ENCODE measurements at places on chromosomes 1 and 21.

GRCh38 chr1:19179597-19180264, 30.3 kb downstream of the UBR4 start:
- DNase-seq = no peak

- no peak for DNase-seq
Measured at GRCh38 chr21:44477712-44478111, 22.4 kb downstream of the LRRC3 start.

DNA sequence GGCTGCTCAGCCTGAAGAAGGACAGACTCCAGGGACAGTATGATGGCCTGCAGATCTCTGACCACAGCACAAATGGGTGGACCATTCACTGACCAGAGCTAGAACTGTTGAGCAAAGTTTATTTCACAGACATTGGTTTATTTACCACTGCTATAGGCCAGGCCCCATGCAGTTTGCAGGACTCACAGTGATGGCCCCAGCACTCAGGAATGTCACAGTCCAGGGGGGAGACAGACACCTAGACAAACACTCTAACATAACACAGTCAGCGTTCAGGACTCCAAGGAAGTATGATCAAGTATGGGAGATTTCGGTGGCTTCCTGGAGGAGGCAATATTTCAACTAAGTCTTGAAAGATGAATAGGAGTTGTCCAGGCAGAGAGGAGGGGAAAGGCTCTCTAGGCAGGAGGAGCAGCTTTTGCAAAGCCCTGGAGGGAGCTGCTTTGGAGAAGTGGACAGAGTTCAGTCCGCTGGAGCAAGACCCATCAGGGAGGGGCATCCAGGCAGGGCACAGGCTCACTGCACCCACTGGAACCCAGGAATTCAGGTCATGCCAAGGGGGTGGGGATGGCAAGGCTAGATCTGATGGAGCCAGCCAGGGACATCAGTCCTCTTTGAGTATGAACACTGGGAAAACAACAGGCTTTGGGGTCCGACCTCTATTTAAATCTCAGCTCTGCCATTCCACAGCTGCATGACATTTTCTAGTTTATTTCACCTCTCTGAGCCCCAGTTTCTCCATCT, 454.3 kb downstream of the MATN1 start:
- no peak for DNase-seq

GRCh38 chr1:162218546-162218945, 149.1 kb downstream of the NOS1AP start:
- no peak for DNase-seq

DNA sequence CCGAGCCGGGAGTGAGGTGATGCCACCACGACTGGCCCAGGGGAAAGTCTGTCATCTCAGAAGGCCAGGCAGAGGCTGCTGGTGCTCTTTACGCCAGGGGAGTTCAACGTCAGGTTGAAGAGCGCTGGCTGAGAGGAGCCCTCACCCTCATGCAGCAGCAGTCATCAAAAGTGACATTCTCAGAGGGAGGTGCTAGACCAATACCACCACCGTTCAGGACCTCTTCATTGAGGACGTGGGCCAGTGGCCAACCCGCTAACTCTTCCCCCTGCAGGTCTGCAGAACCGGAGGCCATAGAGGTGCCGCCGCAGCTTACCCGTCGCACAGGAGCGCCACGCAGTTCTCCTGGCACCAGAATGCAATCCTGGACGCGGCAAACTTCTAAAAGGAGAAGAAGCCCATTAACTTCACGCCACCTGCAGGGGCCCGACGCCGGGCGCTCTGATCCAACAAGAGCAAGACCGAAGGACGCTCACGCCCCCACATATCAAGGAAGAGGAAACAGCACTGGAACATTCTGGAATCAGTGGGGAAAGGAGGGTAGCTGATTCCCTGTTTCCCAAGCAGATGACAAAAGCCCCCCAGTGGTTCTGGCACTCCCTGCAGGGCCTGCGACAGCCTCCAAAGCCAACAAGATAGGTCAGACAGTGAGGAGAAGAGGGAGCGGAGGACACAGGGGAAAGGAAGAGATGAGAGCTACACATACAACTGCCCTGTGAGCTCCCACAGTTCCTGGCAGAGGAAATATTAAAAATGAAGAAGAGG, 24.9 kb downstream of the WDR4 start:
- no peak for DNase-seq

DNA sequence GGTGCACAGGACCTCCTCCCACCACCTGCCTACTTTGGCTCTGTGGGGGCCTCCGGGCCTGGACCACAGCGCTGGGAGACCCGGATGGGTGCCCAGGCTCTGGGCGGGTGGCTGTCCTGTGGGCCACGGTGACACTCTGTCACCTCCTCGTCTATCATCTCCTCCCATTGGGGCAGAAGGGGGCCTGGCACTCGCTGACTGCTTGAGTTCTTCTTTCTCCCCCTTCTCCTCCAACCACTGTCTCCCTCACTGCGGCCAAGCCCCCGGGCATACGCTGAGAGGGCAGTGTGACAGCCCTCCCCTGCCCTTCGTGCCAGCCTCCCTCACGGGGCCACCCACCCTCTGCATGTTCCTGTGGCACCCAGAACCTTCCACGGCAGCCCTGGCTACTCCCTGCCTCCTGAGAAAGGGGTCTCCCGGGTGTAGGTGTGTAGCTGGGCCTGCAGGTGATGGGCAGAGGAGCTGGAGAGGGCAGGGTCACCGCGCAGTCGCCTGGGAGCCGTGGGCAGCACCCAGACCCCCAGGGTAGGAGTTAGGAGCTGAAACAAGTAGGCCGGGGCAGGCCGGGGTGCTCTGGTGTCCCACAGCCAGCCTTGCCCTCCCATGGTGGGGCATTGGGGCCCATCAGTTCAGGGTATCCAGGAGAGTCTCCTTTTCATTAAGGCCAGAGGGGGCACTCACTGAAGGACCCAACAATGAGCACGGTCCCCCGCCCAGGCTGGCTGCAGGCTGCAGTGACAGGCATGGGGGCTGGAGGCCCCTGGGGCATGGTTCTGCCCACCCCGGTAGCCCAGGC, 9.2 kb upstream of the ARF1 start:
- DNase-seq = no peak

DNA sequence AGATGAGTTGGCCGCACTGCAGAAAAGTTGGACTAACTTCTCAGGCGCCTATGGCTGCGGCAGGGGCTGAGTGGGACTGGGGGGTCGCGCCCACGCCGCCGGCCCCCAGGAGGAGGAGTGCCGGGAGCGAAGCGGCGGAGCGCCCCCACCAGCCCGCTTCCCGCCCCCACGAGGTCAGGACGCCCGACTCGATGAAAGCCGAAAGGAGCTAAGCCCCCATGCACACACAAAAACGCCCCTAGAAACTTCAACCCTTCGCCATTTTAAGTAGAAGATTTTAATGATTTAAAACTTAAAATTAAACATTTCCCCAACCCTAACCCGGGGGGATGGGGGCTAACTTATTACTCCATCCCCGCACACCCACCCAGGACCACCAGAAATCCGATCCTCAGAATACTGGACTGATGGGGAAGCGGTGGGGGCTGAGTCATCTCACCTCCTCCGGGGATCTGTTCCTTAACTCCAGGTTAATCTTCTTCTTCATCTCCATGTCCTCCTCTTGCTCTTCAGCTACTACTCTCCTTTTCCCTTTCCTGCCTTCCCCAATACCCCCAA, 539 bp downstream of the ANP32E start:
- no peak for DNase-seq

- DNase-seq = no peak
Measured at GRCh38 chr1:38327559-38327973, 281.0 kb upstream of the POU3F1 start.

GRCh38 chr1:151508833-151509232, 2.4 kb upstream of the CGN start:
- DNase-seq = no peak

Data from stimulated activated CD8-positive, alpha-beta memory T cell treated with anti-CD3 and anti-CD28 coated beads, Interleukin-4, amount 100 ng/mL, for 1 hour (primary cell).